Stimulated activated CD8-positive, alpha-beta memory T cell treated with anti-CD3 and anti-CD28 coated beads, Interleukin-15, amount 100 ng/mL, for 48 hours (primary cell): ENCODE measurements at places on chromosomes 16 and 17.

DNA sequence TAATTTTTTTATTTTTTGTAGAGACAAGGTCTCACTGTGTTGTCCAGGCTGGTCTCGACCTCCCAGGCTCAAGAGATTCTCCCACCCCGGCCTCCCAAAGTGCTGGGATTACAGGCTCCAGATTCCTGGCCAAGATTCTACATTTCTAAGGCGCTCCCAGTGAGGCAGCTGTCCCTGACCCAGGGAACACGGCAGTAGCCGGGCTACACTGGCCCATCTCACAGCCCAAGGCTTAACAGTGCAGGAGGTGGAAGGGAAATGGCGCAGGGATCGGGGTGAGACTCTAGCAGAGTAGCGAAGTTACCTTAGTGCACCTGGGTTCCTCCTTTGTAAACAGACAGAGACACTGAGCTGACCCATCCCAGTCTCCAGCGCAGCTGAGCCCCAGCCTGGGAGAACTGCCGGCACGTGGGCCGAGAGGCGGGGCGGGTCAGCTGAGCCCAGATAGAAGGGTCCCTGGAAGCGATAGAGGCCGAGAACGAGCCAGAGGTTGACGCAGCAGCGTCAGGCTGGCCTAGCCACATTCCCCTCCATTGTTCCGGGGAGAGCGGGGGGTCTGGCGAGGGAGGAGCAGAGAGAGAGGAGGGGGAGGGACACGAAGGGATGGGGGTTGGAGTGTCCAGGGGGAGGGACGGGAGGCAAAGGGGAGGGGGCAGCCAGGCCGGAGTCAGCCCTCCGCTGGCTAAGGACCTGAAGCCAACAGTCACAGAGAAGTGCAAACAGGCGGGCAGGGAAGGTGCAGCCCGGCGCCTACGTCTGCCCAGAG, 2.5 kb downstream of the CARHSP1 start:
- DNase-seq, result no peak

DNA sequence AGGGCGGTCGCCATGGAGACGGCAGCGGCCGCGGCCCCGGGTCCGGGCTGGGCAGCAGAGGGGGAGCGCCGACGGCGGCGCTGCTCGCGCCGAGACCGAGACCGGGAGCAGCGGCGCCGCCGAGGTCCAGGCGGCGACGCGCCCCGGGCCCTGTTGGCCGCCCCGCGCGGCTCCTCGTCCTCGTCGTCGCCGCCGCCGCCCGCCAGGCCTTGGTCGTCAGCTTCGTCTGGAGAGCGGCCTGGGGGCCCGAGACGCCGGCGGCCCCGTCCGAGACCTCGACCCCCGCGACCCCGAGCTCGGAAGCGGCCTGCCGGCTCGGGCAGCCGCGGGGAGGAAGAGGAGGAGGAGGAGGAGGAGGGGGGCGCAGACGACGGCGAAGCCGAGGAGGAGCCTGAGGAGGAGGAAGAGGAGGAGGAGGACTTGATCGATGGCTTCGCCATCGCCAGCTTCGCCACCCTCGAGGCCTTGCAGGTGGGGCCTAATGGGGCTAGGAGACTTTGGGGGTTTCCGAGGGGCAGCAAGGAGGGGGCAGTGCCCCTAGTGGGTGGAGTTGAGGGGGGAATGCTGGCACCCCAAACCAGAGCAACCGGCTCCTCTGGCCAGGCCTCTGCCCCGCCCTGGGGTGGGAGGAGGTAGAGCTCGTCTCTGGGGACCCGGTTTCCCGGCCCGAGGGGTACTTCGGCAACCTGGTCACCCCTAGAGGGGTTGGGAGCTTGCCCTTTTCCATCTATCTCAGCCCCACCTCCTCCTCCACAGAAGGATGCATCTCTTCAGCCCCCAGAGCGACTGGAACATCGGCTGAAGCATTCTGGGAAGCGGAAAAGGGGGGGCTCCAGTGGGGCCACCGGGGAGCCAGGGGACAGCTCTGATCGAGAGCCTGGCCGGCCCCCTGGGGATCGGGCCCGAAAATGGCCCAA, 1.5 kb downstream of the FBRS start:
- DNase-seq, result peak; percentile 47

DNA sequence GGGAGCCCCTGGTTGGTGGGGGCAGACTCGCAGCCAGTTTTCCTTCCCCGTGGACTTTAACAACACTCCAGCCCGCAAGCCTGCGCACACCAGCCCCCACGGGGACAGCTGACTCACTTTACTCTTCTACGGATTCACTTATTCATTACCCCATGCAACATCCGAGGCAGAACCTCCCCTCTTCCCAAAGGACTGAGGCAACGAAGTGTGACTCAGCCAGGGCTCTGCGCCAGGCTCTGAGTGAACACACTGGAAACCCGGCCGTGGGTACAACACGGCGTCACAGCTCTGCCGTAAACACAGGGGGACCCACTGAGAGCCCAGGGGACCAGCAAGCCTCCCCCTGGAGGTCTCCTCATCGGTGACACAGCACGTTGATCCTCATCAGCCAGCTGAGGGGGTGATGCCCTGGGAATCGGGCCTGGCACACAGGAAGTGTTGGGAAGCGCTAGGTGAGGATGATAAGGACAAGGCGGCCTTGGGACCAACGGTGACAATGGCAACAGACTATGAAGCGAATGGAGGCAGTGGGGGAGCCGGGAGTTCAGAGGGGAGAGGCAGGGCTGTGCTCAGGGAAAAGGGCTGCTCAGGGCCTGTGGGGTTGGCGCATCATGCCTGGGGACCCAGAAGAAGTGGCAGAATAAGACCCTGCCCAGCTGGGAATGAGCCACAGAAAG, 14.6 kb downstream of the COTL1 start:
- DNase-seq, result peak; percentile 69

- DNase-seq, result no peak
These were observed 135.6 kb upstream of the COX10 start for GRCh38 chr17:13933441-13934276.

- DNase-seq, result no peak
These were observed 31.3 kb upstream of the RASL10B start for GRCh38 chr17:35700150-35700549.

DNA sequence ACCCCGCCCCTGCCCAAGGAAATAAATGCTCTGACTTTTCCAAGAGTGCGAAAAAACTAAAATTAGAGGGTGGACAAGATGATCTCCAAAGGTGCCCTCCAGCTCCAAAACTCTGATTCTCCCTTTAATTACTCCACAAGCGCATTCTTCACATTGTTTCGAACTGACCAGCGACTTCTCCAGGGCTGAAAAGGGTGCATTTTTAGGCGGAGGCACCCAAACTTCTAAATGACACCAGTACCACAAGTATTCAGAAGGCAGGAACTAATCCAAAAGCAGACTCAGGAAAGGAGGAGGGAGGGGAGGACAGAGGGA, 750 bp downstream of the ZFHX3 start:
- DNase-seq, result no peak

GRCh38 chr17:47660064-47660492, 10.4 kb downstream of the KPNB1 start:
- DNase-seq, result no peak

DNA sequence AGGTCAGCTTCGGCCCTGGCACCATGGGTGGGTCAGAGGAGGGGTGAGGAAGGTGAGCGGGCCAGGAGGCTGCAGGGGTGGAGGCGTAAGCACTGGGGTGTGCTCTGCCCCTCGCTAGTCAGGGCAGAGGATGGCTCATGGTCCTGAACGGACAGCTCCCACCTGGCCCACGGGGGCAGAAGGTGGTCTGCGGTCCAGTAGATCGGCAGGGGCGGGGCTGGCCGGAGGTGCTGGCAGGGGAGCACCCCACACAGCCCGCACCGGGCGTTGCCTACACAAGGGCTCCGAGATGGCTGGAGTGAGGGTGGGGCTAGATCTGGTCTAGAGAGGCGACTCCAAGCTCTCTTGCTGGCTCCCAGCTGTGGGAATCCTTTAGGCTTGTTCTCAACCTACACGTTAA, 8.2 kb downstream of the NPTX1 start:
- no peak for DNase-seq

DNA sequence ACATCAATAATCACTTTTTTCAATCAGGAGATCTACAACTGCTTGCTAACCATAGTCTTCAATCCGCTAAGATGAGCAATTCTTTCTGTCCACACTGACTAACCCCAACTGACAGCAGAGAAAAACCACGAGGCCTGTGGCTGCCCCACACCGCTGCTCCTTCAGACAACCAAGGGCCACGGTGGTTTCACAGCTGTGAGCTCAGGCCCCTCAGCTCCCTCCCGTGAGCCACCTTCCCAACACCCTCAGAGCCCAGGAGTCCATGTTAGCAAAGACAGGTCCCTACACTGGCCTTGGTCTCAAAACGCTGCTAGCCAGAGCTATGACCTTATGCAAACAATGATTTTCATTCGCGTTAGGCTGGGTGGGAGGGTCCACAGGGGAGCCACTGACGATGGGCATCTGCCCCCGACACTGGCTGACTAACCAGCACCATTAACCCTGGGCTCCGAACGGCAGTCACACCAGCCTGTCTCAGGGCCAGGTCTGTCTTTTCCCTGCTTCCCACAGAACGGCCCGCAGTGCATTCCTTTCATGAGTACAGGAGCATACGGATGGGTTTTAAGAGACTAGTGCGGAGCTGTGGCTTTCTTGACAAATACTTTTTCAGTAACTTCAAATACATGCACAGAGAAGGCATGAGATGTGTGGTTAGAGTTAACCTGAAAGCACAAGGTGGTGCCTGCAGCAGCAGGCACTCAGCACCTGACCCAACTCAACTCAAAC, 67.3 kb downstream of the ANKRD11 start:
- peak; percentile 73 for DNase-seq

- DNase-seq, result peak; percentile 55
These were observed 1.0 kb downstream of the NME2 start for GRCh38 chr17:51166987-51167931.

DNA sequence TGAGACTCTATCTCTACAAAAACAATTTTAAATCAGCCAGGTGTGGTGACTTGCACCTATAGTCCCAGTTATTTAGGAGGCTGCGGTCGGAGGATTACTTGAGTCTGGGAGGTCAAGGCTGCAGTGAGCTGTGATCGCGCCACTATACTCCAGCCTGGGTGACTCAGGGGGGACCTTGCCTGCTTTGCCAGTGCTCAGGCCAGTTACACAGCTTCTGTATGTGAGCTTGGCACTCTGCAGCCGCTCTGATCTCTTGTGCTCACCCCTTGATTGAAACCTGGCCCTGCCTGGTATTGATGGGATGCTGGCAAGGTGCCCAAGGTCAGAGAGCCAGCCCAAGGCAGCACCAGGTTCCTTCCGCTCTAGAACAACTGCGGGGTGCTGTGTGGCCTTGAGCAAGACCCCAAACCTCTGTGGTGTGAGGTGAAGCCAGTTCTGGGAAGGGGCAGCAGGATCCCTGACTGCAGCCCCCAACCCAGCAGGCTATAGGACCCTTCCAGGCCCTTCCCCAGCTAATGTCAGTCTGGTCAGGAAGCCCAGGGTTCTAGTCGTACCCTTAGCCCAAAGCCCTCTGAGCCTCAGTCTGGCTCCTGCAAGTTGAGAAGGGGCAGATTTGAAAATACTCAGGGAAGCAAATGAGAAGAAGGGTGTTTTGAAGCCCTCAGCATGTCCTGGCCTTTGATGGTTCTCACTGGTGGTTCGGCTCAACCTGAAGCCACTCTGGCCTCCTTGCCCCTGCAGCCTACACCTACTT, 18.9 kb downstream of the MMP15 start:
- no peak for DNase-seq

GRCh38 chr16:73092236-73092781, 44.4 kb upstream of the ZFHX3 start:
- no peak for DNase-seq

DNA sequence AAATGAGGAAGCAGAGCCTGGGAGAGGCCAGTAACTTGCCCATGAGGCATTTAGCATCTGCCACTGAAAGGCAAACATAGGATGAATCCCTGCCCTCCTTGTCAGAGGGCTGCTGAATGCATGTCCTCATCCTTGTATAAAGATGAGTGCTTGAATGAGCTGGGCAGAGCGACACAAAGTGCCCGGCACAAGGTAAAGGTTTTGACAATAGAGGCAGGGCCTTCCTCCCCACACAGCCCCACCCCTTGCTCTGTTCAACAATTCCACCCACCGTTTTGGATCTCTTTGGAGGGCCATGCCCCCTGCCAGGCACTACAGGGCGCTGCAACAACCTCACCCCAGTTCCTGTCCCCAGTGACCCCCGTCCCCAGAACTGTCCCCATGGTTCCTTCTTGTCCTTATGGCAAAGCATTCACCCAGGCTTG, 1.4 kb upstream of the KRT19 start:
- DNase-seq, result no peak

GRCh38 chr17:80990921-80991644, 558 bp upstream of the CHMP6 start:
- no peak for DNase-seq

DNA sequence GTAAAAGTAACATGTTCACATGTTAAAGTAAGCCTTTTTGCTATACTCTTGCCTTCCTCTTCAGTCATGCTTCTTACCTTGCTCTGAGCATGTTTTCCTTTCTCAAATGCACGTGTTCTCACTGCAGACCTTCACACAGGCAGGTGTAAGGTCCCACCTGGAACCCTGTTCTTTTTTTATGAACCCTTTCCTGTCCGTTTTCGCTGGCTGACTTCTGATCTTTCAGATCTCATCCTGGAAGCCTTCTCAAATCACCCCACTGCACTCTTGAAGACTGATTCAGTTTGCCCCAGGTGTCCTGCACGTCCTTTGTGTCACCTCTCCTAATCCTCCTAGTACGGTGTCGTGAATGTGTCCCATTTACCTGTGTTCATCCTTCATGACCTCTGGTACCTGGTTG, 313.6 kb downstream of the SNX29 start:
- no peak for DNase-seq

- no peak for DNase-seq
These were observed 2.9 kb upstream of the EPX start for GRCh38 chr17:58189436-58190146.

GRCh38 chr17:19001907-19002590, 2.5 kb downstream of the FAM83G start:
- no peak for DNase-seq

- DNase-seq, result no peak
These were observed 37.5 kb upstream of the BHLHA9 start for GRCh38 chr17:1232786-1233185.

GRCh38 chr16:47604306-47604705, 143.2 kb downstream of the PHKB start:
- DNase-seq, result no peak
